ENCODE measurements at places on chromosomes 4 and X.
A peak's percentile ranks its signal among the peaks of the same experiment; 100 is the strongest.

DNA sequence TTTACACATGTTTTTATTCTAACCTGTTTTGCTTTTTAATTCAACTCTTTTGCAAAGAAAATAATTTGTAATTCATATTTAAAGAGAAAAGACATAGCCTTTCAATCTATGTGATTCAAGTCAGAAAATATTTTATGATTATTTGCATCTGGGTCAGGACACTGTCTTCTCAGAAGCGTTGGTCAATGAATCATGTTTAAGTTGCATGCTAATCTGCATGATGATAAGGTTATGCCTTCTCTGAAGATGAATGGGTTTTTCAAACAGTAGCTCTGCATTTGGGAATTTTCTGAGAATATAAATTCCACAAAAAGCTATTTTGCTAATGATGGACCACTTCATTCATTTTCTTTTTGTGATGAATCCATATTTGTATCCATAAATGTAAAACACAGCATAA is 282.5 kb downstream of the TMA16 start:
- DNase-seq, result no peak

DNA sequence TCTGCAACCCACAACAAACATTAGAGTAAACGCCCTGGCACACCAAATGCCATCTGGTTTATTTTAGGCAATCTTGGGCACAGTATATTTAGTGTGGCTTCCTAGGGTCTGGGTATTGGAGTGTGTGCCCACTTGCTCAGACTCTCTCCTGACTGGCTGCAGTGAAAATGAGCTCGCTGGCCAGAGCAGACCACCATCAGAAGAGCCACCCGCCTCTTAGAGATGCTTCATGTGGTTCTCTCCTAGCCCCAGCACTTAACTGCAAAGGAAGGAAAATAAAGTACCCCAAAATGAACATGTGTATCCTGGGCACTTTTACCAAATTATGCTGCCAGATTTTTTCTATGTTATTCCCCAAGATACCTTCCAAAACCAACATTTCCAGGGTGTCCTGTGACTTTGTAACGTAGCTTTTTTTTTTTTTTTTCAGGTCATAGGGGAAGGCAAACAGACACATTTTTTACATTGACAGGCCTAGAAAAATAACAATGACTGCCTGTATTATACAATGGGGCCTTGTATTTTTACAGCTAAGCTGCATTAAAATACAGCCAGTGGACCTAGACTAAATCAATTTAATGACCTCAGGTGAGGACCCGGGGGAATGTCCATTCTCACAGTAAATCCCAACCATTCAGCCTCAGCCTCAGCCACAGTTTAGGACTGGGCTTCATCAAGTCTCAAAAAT is 193.7 kb downstream of the RASL11B start:
- no peak for DNase-seq

DNA sequence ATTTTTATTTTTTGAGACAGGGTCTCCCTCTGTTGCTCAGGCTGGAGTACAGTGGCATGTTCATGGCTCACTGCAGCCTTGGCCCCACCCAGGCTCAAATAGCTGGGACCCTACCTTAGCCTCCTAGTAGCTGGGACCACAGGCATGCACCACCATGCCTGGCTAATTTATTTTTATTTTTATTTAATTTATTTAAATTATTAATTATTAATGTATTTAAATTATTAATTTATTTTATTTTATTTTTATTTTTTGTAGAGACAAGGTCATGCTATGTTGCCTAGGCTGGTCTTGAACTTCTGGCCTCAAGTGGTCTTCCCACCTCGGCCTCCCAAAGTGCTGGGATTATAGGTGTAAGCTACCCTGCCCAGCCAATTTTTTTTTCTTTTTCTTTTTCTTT is 69.3 kb downstream of the EGF start:
- no peak for DNase-seq

- DNase-seq, result no peak
Measured at GRCh38 chrX:475926-476723, 89.4 kb upstream of the PPP2R3B start.

GRCh38 chrX:21993265-21993664 is 38.9 kb upstream of the PHEX start:
- DNase-seq, result no peak

DNA sequence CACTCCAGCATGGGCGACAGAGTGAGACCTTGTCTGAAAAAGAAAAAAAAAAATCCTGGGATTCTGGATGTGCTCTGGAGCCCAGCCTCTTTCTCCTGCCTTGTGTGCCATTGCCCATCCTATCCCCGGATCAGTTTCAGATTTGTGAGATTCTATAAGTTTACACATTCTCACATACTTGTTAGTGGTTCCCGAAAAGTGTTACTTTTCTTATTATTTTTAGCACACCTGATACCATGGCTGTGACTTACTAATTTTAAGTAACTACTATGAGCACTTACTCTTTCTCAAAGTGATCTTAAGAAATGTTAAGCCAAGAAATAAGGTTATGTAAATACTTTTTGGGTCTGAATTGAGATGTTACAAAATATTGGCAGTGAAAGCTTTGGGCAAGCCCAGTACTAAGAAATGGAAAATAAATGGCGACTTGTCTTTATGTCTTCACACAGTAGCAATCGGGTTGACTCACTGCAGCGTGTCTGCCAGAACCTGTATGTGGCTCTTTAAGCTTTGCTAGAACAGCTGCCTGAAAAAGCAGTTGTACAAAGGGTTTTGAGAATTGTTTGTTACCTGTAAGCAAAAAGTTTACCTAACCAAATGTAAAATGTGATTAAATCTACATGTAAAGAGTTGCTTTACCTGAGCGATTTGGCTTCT is 118.7 kb downstream of the KLHL8 start:
- no peak for DNase-seq

DNA sequence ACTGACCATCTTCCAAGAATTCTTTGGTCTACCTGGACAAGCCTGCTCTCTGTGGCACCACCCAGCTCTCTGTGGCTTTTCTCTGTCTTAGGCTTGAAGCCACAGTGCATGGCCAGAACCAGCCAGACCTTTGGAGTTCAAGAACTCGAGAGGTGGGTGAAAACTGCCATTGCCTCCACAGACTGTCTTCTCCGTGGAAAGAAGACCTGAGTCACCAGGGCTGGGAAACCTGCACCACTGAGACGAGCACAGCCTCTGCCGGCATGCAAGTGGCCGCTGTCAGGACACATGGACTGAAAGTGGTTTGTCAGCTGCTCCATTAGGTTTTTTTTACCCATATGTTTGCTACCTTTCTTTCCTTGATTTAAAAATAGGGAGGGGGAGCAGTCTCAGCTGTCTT is 74.5 kb downstream of the MGST2 start:
- DNase-seq, result no peak

GRCh38 chr4:183264614-183265013 is 55.5 kb downstream of the CLDN22 start:
- no peak for DNase-seq

- DNase-seq, result no peak
Measured at GRCh38 chr4:186826846-186827533, 103.3 kb upstream of the FAT1 start.

DNA sequence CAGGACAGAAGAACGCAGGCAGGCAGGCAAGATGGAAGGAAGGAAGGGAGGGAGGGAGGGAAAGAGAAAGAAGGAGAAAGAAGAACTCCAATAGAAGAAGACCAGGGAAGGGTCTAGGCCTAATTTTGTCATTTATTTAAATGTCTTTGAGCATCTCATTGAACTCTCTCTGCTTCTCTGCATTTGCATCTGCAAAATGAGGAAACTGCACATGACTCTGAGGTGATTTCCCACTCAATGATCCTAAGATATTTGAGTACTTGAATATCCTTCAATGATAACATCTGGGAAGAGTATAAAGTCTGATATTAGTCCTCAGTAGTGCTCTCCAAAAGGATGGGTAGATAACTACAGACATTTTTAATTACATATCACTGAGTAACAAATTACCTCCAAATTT is 33.1 kb upstream of the RBPJ start:
- no peak for DNase-seq

DNA sequence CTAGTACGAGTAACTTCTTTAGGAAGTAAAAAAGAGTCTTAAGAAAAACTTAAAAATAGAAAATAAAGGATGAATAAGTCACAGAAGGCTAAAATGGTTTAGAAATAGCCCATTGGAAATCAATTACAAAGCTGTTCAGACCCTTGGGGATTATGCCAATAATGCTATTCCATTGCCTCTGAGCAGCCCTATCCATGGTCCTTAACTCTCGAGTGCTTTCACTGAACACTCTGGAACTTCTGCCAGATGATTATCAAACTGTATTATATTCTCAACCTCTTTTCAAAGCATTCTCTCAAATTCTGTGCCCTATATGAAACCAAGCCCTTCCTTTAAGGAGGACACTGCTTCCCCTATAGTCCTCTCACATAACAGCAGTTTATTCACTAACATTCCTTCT is 17.0 kb downstream of the SLC9B1 start:
- DNase-seq, result no peak

- DNase-seq, result peak; percentile 32
Measured at GRCh38 chrX:68571610-68572311, 72.9 kb downstream of the YIPF6 start.

DNA sequence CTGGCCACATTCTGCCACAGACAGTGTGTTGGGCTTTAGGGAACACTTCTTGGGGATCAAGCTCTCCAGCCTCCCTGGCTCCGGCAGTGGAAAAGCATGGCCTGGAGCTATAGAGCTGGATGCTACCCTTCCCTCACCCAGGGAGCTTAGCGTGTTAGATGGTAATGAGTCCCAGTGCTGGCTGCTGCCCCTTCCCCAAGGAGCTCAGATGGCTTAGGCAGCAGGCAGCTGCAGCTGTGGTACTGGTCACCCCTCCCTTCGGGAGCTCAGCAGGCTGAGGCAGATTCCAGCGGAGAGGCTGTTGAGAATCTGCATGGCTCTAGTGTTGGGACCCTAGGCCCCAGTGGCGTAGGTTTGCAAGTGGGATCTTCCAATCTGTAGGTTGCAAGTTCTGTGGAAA is 19.5 kb downstream of the TMEM144 start:
- DNase-seq, result no peak

- DNase-seq, result no peak
Measured at GRCh38 chr4:114017120-114017917, 37.9 kb upstream of the ARSJ start.
